ENCODE measurements at places on chromosomes 16 and 17.

GRCh38 chr16:11414815-11415775, 69.8 kb downstream of the RMI2 start:
- DNase-seq = no peak

GRCh38 chr16:73125850-73126524, 78.1 kb upstream of the ZFHX3 start:
- DNase-seq = no peak

GRCh38 chr17:29592850-29593551, at the start of gene ANKRD13B:
TSS of gene ANKRD13B (plus strand) at chr17:29593132. CDS start at chr17:29593622, 490 bp downstream.
- no peak for DNase-seq

- DNase-seq = no peak
These were observed 195.2 kb downstream of the IRX5 start for GRCh38 chr16:55125818-55126385.

GRCh38 chr16:59274141-59274540, 540.0 kb upstream of the GOT2 start:
- no peak for DNase-seq

Data from smooth muscle cell of the brain vasculature (primary cell).